ENCODE measurements at places on chromosomes 5 and 9.
A peak's percentile ranks its signal among the peaks of the same experiment; 100 is the strongest.

- DNase-seq = no peak
These were observed 12.6 kb downstream of the LMX1B start for GRCh38 chr9:126626127-126626925.

- peak; percentile 14 for DNase-seq
These were observed 75.2 kb upstream of the SMARCA2 start for GRCh38 chr9:1939926-1940368.

DNA sequence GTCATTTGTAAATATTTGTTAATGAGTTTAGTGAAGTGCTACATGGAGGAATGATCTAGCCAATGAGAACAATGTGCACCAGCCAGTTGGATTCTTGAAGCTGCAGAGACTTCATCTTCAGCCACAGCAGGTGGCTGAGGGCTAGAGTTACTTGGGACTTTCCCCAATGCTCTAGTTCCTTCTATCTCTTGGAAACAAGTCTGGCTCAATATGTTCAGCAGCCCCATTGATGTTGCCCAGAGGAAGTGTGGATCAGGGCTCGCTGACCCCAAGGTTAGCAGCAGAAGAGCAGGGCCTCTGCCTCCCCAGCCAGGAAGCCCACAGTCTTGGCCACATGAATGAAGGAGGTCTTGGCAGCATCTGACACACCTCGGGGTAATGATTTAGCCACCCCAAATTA is 117.5 kb downstream of the SLC1A3 start:
- no peak for DNase-seq

DNA sequence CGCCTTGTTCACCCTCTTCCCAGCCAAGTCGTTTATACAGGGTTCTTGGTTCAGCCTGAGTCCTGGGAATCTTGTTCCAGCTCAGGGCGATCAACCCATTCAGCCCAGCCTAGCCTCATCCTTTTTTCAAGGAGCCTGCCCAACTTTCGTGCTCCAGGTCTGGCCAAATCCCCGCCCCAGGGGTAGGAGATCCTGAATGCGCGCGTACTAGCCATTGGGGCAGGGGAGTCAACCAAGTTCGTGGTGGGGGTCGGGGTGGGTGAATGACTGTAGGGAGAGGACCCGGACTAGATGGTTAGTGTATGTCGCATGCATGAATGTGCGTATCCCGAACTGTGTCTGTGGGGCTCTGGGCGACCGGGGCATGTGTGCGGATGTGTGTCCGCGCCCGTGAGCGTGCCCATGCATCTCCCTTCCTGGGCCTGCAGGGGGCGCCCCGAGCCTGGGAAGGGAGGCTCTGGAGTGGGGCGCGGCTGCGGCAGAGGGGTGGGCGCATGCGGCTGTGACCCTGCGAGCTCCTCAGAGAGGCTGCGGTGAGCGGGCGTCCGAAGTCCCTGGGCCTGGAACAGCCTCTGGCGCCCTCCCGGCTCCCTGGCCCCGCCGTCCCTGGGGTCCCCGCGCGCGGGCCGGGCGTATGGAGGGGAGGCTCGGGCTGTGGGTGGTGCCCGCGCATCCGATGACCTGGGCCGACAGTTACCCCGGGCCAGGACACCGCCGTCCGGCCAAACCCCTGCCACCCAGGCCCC is 8.7 kb downstream of the CCL21 start:
- DNase-seq = peak; percentile 80

DNA sequence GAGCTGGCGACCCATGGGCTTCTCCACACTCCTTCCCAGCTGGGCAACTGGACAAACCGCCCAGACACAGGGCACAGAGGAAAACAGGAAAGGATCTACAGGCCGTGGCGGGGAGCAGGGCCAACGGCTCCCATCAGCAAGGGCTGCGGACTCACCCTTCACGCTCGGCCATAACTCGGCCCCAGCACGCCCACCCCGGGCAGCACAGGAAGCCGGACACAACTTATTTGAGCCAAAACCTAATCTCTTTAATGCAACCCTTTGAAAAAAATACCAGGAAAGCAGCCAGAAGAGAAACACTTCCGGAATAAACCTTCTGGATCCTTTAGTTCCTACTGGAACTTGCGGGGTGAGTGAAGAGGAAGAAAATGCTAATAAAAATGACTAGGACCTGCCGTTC is 59.9 kb downstream of the VAV2 start:
- DNase-seq = no peak

- no peak for DNase-seq
These were observed 16.0 kb downstream of the TLE1 start for GRCh38 chr9:81673310-81673709.

DNA sequence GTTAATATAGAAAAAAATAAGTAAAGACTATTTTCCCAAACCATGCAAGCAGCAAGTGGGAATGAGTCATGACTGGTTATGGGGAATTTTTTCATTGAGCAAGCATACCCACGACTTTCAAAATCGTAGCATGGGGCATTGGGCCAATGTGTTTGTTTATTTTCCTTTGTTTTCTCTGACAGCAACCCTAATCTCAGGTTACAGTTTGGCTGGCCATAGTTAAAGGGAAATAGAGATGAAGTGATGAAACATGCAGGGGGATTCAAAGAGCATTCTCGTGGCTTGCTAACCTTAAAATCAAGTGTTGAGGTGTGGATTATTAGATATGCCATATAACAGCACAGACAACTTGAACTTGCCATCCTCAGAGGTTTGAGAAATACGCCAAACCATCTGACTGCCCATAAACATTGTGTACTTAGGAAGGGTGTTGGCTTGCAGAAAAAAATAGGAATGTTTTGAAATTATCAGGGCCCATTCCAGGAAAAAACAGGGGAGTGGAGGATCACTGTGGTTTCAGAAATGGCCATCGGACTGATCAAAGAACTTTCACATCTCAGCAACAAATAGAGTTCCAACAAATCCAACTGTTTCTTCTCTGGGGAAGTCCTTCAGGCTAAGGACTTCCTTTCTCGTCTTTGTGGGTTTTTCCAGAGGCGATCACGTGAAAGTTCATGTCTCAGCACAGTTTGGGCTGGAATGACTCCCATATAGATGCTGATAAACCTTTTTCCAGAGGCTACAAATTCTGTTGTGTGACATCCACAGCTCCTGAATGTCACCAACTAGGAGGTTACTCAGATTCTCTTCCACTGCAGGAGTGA is 259.1 kb downstream of the SYK start:
- DNase-seq = no peak

DNA sequence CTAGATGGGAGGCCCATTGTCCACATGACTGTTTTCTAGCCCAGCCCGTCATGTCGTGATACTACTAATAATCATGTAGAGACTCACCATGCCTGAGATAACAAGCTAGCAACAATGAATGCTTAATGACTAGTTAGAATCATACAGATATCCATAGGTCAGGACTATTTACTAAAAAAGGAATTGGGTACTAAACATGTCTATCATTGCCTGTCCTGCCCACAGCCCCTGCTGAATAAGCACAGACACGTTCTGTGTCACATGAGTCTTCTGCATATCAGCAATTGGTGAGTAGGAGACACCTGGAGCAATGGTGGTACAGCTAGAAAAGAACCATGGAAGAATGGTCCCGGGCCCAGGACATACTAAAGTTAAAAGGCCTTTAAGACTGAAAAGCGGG is 18.0 kb downstream of the FRRS1L start:
- DNase-seq = no peak

DNA sequence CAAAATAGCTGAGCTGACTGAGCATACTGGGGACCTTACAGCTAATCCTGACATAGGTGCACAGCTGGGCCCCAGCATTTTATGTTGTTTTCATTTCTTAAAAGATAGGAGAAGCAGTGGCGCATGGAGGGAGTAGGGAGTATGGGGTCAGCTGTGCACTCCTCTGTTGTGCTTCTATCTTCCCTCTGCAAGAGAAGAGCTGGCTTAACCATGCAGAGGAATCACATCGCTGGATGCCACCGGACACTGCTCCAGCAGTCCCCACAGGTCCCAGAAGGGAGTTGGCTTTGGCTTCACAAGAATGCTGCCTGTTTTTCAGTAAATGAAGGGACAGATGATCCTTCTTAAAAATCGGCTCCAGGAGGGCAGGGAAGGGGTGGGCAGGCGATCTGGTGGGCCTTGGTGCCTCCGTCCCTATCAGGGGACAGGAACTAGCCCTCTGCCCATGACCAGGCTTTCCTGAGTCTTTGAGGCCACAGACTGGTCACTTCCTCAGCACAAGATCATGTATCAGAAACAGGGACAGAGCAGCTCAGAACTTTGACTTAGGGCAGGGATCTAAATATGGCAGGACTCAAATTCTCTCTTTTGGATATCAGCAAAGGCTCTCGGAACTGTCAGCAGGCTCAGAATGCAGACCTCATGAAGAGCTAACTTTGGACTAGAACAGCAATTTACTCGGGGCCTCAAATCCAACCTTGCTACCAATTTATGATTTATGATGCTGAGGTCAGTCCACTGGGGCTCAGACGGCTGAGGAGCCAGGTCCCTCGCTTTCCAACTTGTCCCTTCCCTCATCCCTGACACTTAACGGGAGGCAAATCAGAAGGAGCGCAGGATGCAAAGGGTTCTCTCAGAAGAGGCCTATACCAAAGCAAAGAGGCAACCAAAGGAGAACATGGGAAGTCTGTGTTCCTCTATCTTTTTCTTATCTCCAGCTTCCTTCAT is 47.2 kb downstream of the MARCHF3 start:
- no peak for DNase-seq

GRCh38 chr5:143700994-143701393 is 111.0 kb upstream of the HMHB1 start:
- no peak for DNase-seq

DNA sequence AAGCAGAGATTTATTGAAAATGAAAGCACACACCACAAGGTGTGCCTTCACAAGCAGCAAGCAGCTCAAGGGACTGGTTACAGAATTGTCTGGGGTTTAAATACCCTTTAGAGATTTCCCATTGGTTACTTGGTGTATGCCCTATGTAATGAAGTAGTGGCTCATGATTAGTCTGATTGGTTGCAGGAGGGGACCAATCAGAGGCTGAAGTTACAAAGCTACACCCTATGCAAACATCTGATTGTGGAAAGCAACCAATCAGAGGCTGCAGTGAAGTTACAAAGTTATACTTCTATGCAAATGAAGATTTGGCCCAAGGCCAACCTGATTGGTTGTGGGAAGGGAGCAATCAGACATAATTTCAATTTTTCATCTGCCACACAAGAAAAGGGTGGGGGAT is 119.9 kb downstream of the C9orf152 start:
- DNase-seq = no peak

DNA sequence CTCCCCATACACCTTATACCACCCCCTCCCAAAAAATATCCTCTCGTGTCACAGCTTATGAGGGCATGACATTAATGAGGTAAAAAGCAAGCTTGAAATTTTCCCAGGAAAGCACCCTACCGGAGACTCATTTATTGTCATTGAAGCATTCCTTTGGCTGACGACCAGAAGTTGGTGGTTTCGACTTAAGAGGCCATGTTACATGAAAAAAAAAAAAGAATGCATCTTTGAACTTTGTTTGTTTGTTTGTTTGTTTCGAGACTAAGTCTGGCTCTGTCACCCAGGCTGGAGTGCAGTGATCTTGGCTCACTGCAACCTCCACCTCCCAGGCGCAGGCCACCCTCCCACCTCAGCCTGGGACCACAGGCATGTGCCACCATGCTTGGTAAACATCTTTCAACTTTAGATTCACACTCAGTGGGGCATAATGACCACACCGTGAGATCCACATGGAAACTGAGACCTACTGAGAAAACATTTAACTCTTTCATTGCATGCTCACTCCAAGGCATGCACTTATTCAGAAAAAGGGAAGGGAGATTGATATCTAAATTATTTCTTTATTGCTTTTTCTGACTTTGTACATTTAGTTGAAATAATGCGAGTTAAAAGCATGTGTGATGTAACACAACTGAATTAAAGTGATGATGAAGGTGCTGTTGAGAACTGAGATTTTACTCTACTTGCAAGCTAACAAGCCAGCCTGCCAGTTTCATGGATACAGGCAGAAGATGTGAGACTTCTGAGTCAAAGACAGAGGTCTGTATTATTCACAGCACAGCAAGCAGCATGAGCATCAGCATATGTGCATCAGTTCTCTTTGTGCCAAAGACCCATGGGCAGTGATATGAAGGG is 5.1 kb upstream of the RAB14 start:
- DNase-seq = no peak

- DNase-seq = no peak
These were observed 297.8 kb downstream of the NPR3 start for GRCh38 chr5:33008751-33009418.

DNA sequence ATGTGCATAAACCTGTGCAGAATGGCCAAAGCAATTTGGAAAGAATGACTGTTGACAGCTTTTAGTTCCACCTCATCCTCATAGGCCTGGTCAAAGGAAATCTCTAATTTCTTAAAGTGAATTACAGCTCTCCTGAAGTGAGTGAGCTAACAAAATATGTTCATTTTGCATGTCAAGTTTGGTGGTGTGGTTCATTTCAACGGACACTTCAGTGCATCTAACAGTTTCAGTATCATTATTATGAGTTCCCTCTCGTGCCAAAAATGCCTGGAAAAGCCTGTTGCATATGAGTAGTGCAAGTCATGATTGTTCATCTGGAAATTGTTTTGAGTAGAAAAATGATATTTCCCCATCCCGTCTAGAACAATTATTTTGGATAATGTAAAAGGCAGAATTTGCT is 53.2 kb upstream of the HMHB1 start:
- no peak for DNase-seq

DNA sequence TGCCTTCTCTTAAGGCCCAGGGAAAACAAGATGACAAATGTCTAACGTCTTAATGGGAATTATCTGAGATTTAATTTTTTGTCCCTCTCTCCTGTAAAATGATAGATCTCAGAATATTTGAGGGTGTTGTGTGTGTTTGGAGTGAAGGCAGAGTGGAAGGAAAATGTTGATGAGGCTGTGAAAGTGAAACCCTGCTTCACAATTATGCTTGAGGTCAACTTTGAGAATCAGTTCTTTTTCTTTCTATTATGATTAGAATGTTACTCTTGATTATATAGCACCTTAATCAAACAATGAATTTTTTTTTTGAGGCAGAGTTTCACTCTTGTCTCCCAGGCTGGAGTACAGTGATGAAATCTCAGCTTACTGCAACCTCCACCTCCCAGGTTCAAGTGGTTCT is 5.5 kb upstream of the LOX start:
- no peak for DNase-seq

GRCh38 chr9:136486131-136486530 is 3.3 kb upstream of the SEC16A start:
- no peak for DNase-seq

DNA sequence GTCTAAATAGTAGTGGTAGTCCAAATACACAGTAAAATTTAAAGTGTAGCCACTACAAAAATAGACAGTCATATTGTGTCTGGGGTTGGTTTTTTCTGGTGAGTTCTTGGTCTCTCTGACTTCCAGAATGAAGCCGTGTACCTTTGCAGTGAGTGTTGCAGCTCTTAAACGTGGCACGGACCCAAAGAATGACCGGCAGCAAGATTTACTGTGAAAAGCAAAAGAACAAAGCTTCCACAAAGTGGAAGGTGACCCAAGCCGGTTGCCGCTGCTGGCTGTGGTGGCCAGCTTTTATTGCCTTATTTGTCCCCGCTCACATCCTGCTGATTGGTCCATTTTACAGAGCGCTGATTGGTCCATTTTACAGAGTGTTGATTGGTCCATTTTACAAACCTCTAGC is 188.7 kb downstream of the ZNF608 start:
- no peak for DNase-seq

GRCh38 chr5:129135633-129136032 is 41.1 kb downstream of the ISOC1 start:
- no peak for DNase-seq

Data from activated T-cell treated with anti-CD3 and anti-CD28 coated beads for 48 hours (primary cell).